ENCODE measurements at places on chromosomes 16 and 17. TPM values are rescaled to one million over a fixed set of nuclear protein-coding genes. Genes with fewer than 3 reads are reported as not detected.

Gene TBC1D3K
- total RNA-seq = not detected

Gene NPIPA2
- 0.34 TPM for total RNA-seq

Gene PRSS8
- total RNA-seq = 0.30 TPM

Gene HASPIN
- total RNA-seq = 9.7 TPM

Gene GOSR1
- total RNA-seq = 28.5 TPM

Gene SPATA22
- not detected for total RNA-seq

Gene OTOA
- 0.17 TPM for total RNA-seq

Gene CRHR1
- total RNA-seq = not detected

Gene TMEM186
- total RNA-seq = 7.6 TPM

Gene ZNF469
- 2.8 TPM for total RNA-seq

Gene MYH3
- 0.15 TPM for total RNA-seq

Gene GPRC5B
- 3.2 TPM for total RNA-seq

Gene CLEC10A
- not detected for total RNA-seq

Gene CORO1A
- total RNA-seq = 7.7 TPM

Gene ABI3
- 2.2 TPM for total RNA-seq

Gene LPO
- total RNA-seq = not detected

Gene CEP295NL
- total RNA-seq = 0.30 TPM

Gene PERCC1
- total RNA-seq = not detected

Gene KRT33A
- total RNA-seq = not detected

Gene LGALS9
- 0.67 TPM for total RNA-seq

All from bronchus fibroblast of lung (primary cell).